Activated CD4-positive, alpha-beta T cell treated with anti-CD3 and anti-CD28 coated beads, Interleukin-2, amount 50 U/mL, for 4 hours (primary cell): ENCODE measurements at places on chromosomes 16 and 17.
A peak's percentile ranks its signal among the peaks of the same experiment; 100 is the strongest.

- DNase-seq, result no peak
Observed at GRCh38 chr17:64085650-64086005, 44.3 kb downstream of the ERN1 start.

DNA sequence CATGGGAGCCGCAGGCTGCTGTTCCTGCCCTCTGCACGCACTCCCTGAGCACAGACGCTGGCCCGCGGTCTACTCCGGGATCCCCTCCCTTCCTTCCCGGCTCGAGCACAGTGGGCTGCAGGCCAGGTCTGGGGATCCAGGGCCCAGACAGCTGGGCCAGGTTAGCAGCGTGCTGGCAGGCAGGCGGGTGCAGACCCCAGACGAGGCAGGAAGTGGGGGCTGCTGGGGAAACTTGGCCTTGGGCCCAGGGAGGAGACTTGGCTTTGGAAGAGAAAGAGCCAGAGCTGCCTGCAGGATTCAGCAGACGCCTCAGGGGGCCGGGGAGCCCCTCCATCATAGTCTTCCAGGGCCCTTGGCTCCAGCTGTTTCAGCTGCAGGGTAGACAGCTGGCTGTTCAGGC is 30.2 kb upstream of the ABCC3 start:
- no peak for DNase-seq

DNA sequence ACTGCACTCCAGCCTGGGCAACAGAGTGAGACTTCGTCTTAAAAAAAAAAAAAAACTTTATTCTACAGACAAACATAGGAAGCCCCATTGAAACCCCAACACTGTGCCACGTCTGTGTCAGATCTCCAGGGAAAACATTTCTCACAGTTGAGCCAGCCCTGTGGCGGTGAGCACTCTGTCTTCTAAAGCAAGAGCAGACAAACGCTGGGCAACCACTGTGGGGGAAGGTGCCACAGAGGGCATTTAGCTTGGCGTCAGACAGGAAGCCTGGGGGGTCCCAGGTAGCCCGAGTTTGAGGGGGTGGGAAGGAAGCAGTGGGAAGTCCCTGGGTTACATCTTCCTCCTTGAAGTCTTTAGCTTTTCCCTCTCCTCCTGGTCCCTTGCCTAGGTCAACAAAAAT is 16.0 kb downstream of the C17orf100 start:
- no peak for DNase-seq

DNA sequence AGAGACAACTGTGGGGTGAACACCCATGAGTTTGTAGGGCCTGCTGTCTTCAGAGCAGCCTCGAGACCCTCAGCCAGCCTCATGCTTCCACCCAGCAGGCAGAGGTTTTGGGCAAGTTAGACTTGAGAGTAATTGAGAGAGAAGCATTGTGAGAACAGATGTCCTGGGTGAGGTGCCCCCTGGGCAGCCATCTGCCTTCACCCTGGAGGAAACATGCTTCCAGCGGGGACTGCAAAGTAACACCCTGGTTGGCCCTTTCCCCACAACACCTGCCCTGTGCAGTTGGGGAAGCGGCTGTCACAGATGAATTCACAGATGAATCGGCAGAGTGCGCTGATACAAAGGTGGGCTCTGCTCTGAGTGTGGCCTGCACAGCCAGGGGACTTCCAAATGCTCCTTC is 23.4 kb downstream of the ATPAF2 start:
- no peak for DNase-seq

- no peak for DNase-seq
Observed at GRCh38 chr16:49366669-49367068, 6.9 kb upstream of the C16orf78 start.

- peak; percentile 74 for DNase-seq
Observed at GRCh38 chr17:76714822-76715495, 4.2 kb upstream of the MXRA7 start.
